Pancreas (tissue), 10 donors: ENCODE measurements at places on chromosomes 7 and 10. TPM values are rescaled to one million over a fixed set of nuclear protein-coding genes. Genes with fewer than 3 reads are reported as not detected.
A peak's percentile ranks its signal among the peaks of the same experiment; 100 is the strongest.

Gene CTTNBP2
- polyA plus RNA-seq = 4.8 TPM

Gene ASZ1
- not detected for polyA plus RNA-seq

- H3K27me3 ChIP-seq = no peaks in the 10 kb centered on the region
- H3K36me3 ChIP-seq = no peaks in the 10 kb centered on the region
- DNase-seq = no peak
- H3K27ac ChIP-seq = no peak overlapping the region
- no peaks in the 10 kb centered on the region for H3K4me1 ChIP-seq
- no peak overlapping the region for H3K4me3 ChIP-seq
Observed at GRCh38 chr10:91700273-91700672, 67.4 kb upstream of the PPP1R3C start.

GRCh38 chr7:154568346-154568745 is 434.6 kb downstream of the PAXIP1 start:
- H3K27me3 ChIP-seq = no peaks in the 10 kb centered on the region
- no peaks in the 10 kb centered on the region for H3K36me3 ChIP-seq
- no peak overlapping the region for H3K27ac ChIP-seq
- no peak for DNase-seq

- no peak overlapping the region for H3K27ac ChIP-seq
- no peak overlapping the region for H3K4me3 ChIP-seq
- no peaks in the 10 kb centered on the region for H3K36me3 ChIP-seq
- H3K4me1 ChIP-seq = peaks cover 9% of the 10 kb centered on the region
Observed at GRCh38 chr7:26372249-26372648, 80.6 kb downstream of the SNX10 start.

- H3K27ac ChIP-seq = no peak overlapping the region
- H3K4me1 ChIP-seq = no peaks in the 10 kb centered on the region
- DNase-seq = no peak
- H3K36me3 ChIP-seq = no peaks in the 10 kb centered on the region
- no peaks in the 10 kb centered on the region for H3K27me3 ChIP-seq
- no peak overlapping the region for H3K4me3 ChIP-seq
Observed at GRCh38 chr10:126634347-126634746, 36.1 kb downstream of the C10orf90 start.

Gene ANKRD30A
- not detected for polyA plus RNA-seq

Gene ESYT2
- polyA plus RNA-seq = 8.1 TPM

Gene ZP3
- 3.2 TPM for polyA plus RNA-seq

Gene CSGALNACT2
- polyA plus RNA-seq = 5.2 TPM

- no peak overlapping the region for H3K4me3 ChIP-seq
- no peak overlapping the region for H3K27ac ChIP-seq
- H3K36me3 ChIP-seq = no peaks in the 10 kb centered on the region
- no peaks in the 10 kb centered on the region for H3K27me3 ChIP-seq
- no peak for DNase-seq
Observed at GRCh38 chr7:2032876-2033407, 199.8 kb downstream of the MAD1L1 start.

DNA sequence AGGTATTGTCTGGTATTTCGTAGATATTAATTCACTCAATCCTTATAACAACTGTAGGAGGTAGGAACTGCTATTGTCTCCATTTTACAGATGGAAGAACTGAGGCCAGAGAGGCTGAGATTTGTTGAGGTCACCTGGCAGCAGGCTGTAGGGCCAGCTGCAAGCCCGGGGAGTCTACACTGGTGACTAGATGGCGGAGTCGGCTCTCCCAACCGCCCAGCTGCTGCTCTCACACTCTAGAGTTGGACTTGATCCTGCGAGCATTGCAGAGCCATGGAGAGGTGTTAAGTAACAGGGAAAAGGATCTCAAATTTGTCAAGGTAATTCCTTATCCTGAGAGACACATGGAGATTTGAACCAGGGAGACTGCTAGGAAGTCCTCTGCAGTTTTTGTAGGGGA is 124.1 kb downstream of the CAMK1D start:
- H3K4me1 ChIP-seq = peaks cover 28% of the 10 kb centered on the region
- H3K36me3 ChIP-seq = no peaks in the 10 kb centered on the region
- H3K27me3 ChIP-seq = no peaks in the 10 kb centered on the region
- peak; percentile 48 for DNase-seq
- no peak overlapping the region for H3K4me3 ChIP-seq

Gene CFAP58
- polyA plus RNA-seq = 0.19 TPM

GRCh38 chr10:68096913-68097516 is 12.3 kb upstream of the MYPN start:
- H3K27me3 ChIP-seq = no peaks in the 10 kb centered on the region
- peak; percentile 56 for DNase-seq
- H3K4me1 ChIP-seq = no peaks in the 10 kb centered on the region
- no peak overlapping the region for H3K27ac ChIP-seq

- DNase-seq = peak; percentile 23
- no peaks in the 10 kb centered on the region for H3K4me1 ChIP-seq
- H3K27ac ChIP-seq = peak overlapping the region; percentile 51
Observed at GRCh38 chr7:142104550-142105527, 6.7 kb upstream of the MGAM2 start.

GRCh38 chr10:69761320-69761719 is 40.4 kb upstream of the COL13A1 start:
- no peaks in the 10 kb centered on the region for H3K27me3 ChIP-seq
- no peaks in the 10 kb centered on the region for H3K36me3 ChIP-seq
- no peak for DNase-seq
- no peak overlapping the region for H3K27ac ChIP-seq
- H3K4me3 ChIP-seq = no peak overlapping the region

Gene FKBP9
- 20.0 TPM for polyA plus RNA-seq

DNA sequence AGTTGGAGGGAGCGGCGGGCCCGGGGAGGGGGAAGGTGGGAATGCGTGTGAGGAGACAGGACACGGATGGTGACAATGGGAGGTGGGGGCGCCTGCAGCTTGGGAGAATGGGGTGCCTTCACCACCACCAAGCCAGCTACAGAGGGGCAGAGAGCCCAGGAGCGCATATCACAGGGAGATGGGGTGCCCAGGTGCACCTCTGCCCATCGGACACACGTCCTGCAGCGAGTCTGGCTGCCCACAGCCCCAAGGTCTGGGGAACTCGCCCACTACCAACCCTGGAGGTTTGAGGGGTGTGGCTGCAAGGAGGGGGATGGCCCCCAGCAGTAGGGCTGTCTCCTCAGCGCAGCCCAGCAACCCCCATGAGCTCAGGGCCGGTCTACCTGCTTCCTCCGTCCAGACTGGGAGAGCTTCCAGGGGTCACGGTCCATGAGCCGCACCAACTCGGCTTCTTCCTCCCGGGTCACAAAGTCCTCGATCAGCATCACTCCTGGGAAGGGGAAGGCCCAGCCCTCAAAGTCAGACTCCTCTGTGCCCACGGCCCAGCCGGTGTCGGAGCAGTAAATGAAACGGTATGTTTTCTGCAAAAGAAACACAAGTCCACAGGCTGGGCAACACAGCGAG is 5.3 kb downstream of the ALKBH4 start:
- H3K36me3 ChIP-seq = peaks cover 19% of the 10 kb centered on the region
- no peaks in the 10 kb centered on the region for H3K27me3 ChIP-seq
- H3K4me3 ChIP-seq = no peak overlapping the region
- no peak for DNase-seq
- H3K4me1 ChIP-seq = no peaks in the 10 kb centered on the region
